ENCODE measurements at places on chromosomes 5 and 9.

DNA sequence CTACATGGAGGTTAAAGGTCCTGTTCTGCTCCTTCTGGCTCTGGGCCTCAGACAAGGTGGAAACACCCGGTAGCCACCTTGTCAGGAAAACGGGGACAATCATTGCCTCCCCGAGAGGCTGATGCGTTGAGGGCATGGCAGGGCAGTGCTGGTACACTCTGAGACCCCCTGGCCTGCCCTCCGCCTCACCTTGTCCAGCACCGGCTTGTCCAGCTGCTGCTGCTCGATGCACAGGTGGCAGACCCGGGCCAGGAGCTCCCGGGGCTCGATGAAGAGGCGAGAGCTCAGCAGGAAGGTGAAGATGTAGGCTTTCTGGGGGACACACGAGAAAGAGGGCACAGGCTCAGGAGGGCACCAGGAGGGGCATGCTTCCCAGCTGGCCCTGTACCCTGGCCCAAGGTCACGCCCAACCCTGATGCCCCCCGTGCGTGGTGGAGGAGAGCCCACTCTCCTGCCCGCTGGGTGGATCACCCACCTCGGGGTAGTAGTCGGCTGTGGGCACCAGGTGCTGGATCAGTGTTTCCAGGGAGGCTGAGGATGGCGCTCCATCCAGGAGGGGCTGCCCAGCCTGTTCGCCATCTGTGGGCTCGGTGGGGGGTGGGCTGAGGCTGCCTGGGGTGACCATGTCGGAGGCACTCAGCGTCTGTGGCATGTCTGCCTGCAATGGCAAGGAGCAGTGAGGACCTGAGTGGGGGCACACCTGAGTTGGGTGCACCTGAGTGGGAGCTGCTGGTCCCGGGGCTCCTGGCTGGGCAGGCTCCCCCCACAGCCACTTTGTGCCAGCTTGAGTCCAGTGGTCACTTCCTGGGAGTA lies 66.0 kb upstream of the RNF130 start:
- no peak for DNase-seq

DNA sequence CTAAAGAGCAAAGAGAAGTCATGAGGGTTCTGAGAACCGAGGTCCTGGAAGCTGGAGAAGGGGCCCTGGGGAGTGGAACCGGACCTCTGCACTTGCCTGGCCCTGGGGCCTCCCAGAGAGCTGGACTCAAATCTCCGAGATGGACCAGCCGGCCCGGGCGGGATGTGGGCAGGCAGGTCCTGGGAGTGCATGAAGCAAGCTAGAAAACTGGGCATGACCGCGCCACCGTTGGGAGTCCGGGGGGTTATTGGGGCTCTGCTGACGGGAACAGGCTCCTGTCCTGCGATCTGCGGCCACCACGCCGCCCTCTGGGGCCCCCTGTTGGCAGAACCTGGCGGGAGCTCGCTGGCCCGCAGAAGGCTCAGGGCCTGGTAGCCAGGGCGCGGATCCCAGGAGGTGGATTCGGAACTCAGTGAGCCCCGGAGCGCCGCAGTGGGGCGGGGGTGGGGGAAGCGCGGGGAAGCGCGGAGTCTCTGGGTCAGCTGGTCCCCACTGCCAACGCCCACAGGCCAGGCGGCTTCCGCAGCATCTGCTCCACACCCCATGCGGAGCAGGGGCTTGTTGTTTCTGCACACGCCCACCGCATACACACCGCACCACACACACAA lies 150.6 kb downstream of the ERCC6L2 start:
- no peak for DNase-seq

DNA sequence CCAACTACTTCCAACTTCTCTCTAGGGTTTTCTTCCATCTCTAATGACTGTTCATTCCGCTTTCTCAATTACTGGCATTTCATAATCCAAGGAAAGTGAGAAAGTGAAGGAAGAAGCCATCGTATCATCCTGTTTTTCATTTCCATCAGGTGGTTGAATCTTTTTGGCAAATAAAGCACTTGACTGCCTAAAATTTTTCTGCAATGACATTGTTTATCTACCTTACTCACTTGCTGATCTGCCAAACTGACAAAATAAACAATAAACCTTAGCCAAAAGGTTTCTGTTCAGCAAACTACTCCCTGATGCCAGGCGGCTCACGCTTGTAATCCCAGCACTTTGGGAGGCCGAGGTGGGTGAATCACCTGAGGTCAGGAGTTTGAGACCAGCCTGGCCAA lies 18.4 kb downstream of the FNBP1 start:
- no peak for DNase-seq

GRCh38 chr9:126701813-126702140 lies 88.0 kb downstream of the LMX1B start:
- DNase-seq, result no peak

GRCh38 chr5:965604-966344 lies 42.8 kb upstream of the NKD2 start:
- no peak for DNase-seq

All from cortex of kidney (tissue), 1 donor.